ENCODE measurements at places on chromosomes 6 and 20. TPM values are rescaled to one million over a fixed set of nuclear protein-coding genes. Genes with fewer than 3 reads are reported as not detected.
A peak's percentile ranks its signal among the peaks of the same experiment; 100 is the strongest.

GRCh38 chr20:62466072-62466760 lies 9.6 kb downstream of the GATA5 start:
- no peak for DNase-seq

DNA sequence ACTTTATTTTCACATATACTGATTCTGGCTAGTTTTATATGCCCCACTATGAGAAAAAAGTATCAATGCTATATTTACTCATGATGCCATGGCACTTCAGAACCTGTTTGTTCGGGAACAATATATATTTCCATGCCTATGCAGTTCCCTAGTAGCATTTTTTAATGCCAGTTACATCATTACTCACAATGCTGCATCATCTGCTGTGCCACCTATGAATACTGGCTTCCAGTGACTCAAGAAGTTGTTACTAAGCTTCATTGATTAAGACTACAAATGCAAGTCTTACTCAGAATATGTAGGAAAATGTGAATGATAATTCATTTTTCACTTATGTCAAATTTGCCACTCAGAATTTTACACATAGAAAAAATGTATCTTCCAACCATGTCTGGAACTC lies 97.9 kb downstream of the MAFB start:
- no peak for DNase-seq

- DNase-seq, result no peak
Measured at GRCh38 chr6:64221776-64222175, 586.2 kb downstream of the PHF3 start.

DNA sequence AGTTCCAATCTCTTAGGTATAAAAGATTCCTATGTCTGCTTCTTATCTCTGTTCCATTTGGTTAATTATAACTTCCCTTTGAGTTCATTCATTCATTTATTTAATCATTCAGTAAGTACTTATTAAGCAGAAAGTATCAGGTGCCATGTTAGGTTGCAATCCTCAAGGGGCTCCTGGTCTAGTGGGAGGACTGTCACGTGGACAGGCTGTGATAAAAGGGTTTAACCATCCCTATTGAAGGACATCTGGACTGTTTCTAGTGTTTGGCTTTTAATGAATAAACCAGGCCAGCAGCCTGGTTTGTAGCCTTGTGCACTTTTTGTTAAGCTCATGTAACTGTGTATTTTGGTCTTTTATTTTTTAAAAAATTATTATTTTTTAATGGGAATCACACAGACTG lies 162.1 kb upstream of the OGFRL1 start:
- DNase-seq, result no peak

GRCh38 chr6:17962436-17963031 lies 24.9 kb downstream of the KIF13A start:
- DNase-seq, result peak; percentile 24

DNA sequence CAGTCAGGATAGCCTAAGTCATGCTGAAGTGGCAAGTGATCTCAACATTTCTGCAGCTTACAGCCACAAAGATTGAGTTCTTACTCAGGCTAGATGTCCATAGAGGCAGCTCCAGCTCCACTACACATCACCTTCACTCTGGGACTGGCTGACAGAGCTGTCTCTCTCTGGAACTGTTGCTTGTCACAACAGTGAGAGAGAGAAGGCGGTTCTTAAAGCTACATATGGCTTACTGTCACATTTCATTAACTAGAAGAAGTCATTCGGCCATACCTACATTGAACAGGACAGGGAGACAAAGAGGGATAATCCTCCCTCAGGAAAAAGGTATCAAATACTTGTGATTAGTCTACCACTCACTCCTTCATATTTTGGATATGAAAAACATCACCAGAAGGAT lies 914.9 kb upstream of the FLRT3 start:
- DNase-seq, result no peak

- DNase-seq, result peak; percentile 93
Measured at GRCh38 chr6:157760589-157761330, 62.3 kb upstream of the SNX9 start.

GRCh38 chr6:42963855-42964605 lies 3.5 kb downstream of the GNMT start:
- no peak for DNase-seq

BMP6 gene
- total RNA-seq, result 0.69 TPM

Measured in renal cortical epithelial cell (primary cell).